ENCODE measurements at places on chromosomes 2 and 18.

- DNase-seq: no peak
Measured at GRCh38 chr2:230170532-230170931, 49.3 kb downstream of the SP110 start.

DNA sequence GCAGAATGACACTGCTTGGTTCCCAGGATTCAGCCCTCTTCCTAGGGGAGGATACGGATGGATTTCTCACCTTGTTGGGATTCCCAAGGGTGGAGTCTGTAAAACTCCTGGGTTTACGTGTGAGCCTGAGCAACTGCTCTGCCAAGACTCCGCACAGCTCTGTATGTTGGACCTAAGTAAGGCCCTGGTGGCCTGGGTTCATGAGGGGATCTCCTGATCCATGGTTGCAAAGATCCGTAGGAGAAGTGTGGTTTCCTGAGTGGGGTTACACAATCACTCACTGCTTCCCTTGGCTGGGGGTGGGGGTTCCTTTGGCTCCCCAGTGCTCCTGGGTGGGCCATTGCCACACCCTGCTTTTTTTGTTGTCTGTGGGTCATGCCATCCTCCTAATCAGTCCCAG, 37.7 kb downstream of the ANKRD12 start:
- no peak for DNase-seq

- no peak for DNase-seq
Measured at GRCh38 chr2:21415234-21415633, 291.5 kb downstream of the TDRD15 start.

GRCh38 chr2:112026509-112026908, 28.6 kb upstream of the TMEM87B start:
- no peak for DNase-seq

- no peak for DNase-seq
Measured at GRCh38 chr18:79910563-79911343, 40.7 kb downstream of the SLC66A2 start.

DNA sequence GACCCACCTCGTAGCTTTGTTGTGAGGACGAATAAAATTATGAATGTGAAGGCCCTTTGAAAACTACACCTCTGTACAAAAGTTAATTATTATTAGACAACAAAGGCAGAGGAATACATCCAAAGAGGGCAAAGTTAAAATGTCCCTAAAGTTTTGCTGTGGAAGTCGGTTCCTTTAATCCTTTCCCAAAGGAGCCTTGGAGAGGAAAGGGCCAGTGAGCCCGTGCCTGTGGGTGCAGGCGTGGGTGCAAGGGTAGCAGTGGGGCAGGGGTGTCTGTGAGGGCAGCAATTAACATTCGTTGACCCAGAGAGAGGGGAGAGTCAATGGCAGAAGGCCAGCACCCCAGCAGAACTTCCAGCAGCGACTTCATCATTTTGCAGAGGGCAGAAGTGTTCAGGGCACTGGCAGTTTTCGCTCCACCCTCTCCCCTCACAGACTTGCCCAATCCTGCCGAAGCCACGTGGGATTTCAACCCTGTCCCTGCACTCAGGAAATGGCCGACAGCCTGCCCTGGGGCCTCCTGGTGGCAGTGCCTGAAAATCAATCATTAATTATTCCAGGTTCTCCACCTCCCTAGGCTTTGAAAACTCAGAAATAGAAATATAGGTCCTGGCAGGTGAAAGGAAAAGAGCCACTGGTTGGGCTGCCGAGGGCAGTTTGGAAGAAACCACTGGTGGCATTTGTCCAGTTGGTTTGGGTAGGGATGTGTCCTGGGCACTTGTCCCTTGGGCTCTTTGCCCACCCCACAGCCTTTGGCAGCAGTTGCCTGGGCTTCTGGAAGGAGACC, 4.2 kb upstream of the PAX8 start:
- DNase-seq: no peak

- no peak for DNase-seq
Measured at GRCh38 chr2:46610021-46610420, 130.7 kb downstream of the TMEM247 start.

DNA sequence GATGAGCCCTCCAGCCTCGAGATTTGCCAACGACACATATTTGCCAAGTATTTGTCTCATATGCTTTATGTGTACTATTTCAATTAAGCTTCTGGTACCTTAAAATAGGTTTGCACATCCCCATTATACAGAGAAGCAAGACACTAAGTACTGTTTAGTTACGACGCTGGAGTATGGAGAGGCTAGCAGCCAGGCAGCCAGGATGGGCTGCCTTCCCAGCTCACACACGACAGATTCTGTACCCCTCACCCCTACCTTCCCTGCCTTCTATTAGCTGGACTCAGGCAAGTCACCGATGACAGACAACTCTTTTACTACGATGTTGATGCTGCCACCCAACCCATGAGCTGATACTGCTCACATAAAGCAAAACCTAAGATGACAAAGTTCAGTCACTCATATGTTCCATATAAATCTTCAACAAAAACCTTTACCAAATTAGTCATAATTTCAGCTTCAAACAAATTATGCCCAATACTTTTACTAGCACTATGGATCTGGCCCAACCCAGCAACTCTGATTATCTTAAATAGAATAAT, 17.0 kb downstream of the PDIA6 start:
- no peak for DNase-seq

DNA sequence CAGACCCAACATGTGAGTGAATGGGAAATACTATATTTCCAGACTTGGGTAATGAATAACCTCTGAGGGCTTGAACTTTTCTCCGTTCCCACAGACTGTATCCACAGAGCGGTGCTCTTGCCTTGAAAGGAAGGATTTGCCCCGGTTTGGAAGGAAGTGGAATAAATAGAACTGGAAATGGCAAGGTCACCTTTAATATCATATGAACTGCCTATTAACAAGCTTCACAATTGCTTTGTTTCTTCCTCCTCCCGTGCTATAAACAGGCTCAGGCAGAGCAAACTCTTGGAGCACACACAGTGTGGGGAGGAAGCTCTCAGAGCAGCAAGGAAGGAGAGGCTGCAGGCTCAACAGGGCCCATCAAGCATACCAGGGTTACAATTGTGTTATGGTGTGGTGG, 28.5 kb upstream of the DARS1 start:
- no peak for DNase-seq

GRCh38 chr18:57771626-57772025, 31.5 kb downstream of the ATP8B1 start:
- no peak for DNase-seq

- no peak for DNase-seq
Measured at GRCh38 chr2:98155716-98156115, 68.7 kb downstream of the VWA3B start.

GRCh38 chr2:10289891-10290290, 12.8 kb upstream of the HPCAL1 start:
- DNase-seq: no peak

DNA sequence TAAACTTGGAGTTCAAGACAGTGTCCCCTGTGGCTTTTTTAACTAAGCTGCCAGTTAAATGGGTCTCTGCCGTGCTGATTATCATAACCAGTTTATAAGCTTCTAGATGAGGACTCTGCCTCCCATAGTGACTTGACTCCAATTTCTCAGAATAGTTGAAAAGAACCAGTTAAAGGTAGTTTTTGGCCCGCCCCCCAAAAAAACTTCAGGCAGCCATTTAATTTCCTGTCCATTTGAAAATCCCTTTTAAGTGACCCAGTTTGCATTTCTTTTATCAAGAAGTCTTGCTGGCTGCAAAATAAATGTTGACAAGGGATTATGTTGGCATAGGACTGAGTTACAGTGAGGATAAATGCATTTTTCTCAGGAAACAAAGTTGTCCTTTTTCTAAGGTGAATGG, 2.3 kb downstream of the SLC20A1 start:
- DNase-seq: no peak

- DNase-seq: no peak
Measured at GRCh38 chr2:120759543-120760331, 24.1 kb downstream of the GLI2 start.

DNA sequence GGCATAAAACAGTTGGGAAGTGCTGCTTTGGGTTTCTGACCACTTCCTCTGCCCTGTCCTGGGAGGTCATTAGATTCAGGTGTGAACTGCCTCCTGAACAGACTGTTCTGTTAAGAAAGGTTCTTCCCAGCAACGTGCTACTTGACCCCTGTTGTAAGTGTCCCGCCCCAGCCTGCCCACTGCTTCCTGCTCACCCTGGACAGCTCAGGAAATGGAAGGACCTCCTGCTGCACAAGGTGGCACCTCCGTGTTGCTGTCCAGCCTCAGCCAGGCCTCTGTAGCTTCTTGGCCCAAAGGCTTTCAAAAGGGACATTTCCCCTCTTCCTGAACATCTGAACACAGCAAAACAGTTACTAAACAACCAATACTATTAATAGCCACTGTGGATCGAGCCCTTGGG, 5.3 kb downstream of the TOGARAM2 start:
- DNase-seq: no peak

DNA sequence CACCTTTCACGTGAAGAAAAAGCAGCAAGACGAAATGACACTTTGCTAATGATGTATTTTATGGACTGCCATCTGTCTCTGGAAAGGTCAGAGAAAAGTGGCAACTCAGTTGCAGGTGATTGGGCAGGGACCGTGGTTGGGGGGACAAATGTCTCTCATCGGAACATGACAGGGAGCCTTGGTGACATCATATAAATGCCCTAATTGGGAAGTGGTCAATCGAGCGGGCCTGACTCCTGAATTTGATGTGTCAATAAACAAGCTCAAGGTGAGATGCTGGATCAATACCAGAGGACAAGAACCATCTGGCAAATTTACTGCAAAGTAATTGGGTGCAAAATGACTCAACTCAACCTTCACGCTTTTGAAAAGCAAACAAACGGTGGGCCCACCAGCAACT, 151.9 kb upstream of the SKOR2 start:
- no peak for DNase-seq

DNA sequence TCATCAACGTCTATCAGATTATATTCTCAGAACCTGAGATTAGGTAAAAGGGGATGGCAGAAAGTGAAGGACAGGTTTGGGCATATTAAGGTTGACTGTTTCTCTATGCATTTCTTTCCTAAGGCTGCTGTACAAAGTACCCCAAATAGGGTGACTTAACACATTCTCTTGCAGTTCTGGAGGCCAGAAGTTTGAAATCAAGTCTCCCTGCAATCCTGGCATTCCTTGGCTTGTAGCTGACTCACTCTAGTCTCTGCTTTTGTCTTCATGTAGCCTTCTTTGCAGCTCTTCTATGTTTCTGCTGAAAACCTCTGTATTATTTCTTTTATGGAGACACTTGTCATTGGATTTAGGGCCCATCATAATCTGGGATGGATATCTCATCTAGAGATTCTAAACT, 364.3 kb downstream of the PLCL1 start:
- no peak for DNase-seq

- no peak for DNase-seq
Measured at GRCh38 chr2:106956416-106956815, 70.4 kb upstream of the ST6GAL2 start.

- DNase-seq: no peak
Measured at GRCh38 chr2:15714609-15715008, 122.9 kb downstream of the DDX1 start.

DNA sequence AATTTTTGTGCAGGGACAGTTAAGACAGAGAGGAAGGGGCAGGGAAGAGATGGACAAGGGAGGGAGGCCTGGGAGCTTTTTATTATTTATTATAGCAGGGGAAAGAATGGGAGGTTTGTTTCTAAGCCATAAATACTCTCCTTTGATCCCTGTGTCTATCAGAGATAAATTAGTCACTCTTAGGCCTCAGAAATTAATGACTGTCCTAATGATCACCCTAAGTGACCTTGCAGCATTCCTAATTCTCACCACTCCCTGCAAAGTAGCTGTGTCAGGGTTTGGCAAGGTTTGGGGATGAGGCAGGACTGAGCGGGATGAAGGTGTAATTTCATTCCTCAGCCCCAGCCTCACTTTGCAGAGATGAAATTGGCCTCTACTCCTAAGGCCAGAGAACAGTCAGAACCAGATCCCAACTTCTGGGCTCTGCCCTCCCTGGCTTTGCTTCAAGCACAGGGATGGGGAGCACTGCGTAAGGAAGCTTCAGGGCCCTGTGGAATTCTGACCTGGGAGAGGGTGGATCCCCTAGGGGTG, 95.0 kb downstream of the TMEM17 start:
- DNase-seq: no peak

- no peak for DNase-seq
Measured at GRCh38 chr2:116545286-116546068, 1269.0 kb upstream of the DDX18 start.

DNA sequence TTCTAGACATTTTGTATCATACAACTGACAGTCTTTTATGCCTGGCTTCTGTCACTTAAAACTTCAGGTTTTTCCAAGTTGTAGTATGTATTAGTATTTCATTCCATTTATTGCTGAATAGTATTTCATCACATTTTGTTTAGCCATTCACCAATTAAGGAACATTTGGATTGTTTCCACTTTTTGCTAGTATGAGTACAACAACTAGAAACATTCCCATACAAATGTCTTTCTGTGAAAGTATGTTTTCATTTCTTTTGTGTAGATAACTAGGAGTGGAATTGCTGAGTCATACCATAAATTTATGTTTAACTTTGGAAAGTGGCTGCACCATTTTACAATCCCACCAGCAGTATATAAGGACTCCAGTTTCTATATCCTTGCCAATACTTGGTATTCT, 135.9 kb downstream of the ATAD2B start:
- DNase-seq: no peak

GRCh38 chr2:67833632-67834031, 229.2 kb downstream of the C1D start:
- no peak for DNase-seq

DNA sequence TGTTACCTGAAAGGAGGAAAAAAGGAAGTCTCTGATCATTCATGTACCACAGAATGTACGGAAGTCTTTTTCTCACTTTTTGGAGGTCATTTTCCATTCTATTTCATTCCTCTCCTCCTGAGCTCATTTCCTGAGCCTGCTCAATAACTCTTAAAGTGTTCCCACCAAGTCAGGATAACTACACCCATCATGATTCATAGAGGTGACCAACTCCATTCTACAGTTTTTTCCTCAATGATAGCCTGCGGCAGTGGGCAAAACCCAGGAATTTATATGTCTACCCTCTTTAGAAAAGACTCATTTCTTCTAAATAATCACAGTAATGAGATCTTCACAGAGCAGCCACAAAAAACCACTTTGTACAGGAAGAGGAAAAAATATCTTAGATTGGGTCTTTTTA, 372.5 kb downstream of the RBM43 start:
- no peak for DNase-seq

DNA sequence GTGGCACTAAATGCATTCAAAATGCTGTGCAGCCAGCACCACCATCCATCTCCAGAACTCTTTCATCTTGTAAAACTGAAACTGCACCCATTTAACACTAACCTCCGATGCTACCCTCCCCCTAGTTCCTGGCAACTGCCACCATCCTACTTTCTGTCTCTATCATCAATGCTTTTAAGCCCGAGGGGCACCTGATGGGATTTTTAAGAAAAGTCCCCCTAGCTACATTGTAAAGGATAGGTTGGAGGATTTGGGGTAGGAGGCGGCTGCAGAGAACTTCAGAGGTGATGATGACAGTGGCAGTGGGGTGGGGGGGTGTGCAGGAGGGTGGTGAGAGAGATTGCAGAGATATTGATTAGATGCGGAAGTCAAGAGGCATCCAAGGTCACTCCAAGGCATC, 10.8 kb upstream of the YWHAQ start:
- DNase-seq: no peak

Measured in GM10248 (cell line).